ENCODE measurements at places on chromosomes 5 and 9.

GRCh38 chr5:128212191-128212806, 128.7 kb downstream of the SLC12A2 start:
- DNase-seq: no peak

DNA sequence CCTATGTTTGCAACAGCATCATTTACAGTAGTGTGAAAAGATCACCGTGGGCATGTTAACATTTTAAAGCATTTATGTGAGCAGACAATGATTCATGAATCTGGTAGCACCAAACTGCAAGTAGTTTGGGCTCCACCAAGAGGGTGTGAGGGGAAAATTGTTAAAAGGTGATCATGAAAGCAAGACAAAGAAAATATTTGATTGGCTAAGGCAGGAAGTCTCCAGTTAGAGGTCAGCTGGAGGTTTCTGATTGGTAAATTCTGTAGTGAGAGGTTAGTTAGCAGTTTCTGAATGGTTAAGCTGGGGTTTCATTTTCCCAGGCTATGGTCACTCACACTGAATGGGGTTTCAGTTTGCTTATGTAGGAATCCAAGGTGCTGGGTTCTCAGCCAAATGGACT, 13.5 kb upstream of the DRD1 start:
- no peak for DNase-seq

DNA sequence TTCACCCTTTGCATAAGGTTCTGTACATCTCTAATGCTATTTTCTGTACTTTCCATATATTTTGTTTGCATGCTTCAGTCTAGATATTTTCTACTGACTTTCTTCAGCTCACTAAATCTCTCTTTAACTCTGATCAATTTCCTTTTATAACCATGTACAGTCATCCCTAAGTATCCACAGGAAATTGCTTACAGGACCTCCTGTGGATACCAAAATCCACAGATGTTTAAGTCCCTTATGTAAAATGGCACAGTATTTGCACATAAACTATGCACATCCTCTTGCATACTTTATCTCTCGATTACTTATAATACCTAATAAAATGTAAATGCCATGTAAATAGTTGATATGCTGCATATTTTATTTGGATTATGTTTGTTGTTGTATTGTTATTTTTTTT, 442.1 kb downstream of the TLE4 start:
- DNase-seq: no peak

- no peak for DNase-seq
These were observed 5.5 kb upstream of the MAML1 start for GRCh38 chr5:179727106-179727505.

Data from anterior cingulate cortex (tissue), 58 donors.